ENCODE measurements at places on chromosomes 4 and X.

DNA sequence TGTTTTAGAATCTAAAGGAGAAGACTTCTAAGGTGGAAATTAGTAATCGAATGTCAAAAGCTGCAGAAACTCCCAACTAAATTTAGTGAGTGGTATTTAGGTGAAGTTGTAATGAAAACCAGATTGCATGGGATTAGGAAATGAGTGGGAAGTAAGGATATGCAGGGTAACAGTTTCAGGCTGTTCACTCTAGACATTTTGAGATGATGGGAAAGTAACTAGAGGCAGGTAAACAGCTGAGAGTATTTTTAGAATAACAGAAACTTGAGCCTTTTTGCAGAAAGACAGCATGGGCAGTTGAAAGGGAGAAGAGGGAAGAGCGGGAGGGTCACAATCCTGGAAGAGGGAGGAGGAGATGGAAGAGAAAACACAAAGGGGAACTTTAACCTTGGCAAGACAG lies 12.7 kb downstream of the SPRY1 start:
- DNase-seq: no peak

DNA sequence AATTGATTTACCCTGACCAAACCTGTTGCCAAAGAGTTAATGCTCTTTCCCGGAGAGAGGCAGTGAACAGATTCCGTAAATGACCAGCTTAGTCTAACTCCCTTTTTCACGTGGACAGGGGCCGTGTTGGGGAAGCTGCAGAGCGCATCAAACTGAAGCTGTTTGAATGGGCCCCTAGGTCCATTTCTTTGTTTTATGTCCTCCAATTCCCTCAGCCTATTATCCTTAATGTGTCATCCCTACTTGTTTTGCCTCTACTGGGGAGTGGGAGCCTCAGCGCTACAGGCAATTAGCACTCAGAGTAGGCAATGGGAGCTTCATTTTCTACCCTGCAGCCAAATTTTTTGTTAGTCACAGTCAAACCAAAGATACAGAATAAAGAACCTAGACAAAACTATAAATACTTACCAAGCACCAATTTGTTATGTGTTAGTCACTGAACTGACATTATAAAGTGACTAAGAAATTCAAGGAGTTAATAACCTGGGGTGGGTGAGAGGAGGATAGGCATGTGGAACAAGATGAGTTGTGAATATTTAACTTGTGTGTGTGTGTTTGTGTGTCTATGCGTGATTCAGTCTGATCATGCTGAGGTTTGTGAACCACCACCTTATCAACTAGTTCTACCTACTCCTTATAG lies 417.4 kb downstream of the PACRGL start:
- no peak for DNase-seq

DNA sequence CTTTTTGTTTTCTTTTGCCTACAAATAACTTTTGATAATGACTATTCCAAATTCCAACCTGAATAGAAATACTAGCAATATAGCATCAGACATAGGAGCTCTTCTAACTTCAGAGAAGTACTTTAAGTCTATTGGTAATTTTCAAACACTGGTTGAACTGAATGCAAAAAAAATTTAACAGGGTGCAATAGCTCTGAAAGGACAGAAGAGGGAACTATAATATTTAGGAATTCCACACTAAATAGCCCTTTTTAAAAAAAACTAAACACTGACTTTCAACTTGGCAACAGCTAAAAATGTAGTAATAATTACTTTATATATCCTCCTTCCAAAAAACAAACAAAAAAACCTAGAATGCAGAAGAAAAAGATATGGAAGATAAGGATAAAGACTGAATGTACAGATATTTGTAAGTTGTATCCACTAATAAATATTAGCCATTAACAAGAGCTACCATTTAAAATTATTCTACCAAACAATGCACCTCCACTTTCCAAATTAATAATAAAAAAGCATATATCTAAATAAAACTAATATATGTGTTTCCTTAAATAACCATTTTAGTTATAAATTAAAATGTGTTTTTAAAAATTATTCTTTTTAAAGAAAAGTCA lies 81.4 kb downstream of the FBXW7 start:
- peak; percentile 58 for DNase-seq

DNA sequence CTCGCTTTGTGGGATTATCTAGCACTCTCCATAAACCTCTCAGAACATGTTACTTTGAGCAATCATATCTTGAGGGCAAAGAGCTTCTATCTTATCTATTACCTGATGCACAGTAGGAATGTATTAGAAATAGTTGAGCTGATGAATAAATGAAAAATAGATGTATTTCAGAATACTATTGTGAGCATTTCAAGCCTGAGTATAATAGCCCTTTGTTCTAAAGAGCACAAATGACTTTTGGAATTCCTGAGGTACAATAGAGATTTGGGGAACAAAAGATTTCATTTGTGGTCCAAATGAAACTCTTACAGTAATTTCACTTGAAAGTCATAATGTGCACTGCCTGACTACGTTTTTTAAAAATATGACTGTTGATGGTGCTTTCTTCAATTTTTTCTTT lies 159.5 kb downstream of the UGT8 start:
- no peak for DNase-seq

- no peak for DNase-seq
Observed at GRCh38 chr4:89502581-89502980, 195.0 kb upstream of the GPRIN3 start.

DNA sequence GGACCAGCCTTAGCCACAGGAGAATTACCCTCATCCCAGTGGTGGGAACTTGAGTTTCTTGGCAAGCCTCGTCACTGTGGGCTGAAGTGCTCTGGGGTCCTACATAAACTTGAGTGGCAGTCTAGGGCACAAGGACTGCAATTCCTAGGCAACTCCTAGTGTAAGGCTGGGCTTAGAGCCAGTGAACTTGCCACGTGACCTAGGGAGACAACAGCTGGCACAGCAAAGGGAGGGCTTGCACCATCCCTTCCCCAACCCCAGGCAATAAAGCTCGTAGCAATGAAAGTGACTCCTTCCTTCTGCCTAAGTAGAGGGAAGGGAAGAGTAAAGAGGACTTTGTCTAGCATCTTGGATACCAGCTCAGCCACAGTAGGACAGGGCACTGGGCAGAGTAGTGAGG lies 81.8 kb downstream of the TEX11 start:
- DNase-seq: no peak

DNA sequence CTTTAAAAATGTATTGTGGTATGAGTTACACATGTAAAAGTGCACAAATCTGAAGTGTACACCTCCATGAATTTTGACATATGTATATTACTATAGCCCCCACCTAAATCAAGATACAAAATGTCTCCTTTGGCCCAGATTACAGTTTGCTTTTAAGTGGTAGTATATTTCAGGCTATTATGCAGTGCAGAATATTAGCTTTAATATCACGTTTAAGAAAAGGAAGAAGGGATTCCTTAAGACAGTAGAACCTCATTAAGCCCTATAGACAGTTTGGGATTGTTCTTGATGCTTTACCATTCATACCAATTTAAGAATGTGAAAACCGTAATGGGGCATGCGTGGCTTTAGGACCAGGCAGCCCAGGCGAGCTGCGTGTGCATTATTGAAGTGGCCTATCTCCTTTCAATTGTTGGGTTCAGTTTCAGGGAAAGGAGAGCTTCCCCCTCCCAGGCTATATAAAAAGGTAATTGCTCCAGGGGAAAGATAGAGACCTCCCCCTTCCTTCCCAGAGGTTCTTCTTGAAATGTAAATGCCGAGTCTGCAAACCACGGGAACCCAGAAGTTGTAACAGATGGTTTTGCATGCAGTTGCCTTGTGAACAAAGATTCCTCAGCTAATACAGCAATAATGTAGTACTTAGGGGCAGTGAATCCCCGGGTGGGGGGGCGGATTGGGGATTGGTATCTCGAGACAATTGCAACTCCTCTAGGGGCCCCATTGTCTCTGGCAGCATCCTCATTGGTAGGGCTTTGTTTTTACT lies 106.1 kb downstream of the UCHL1 start:
- DNase-seq: no peak

GRCh38 chrX:44314259-44314734 lies 29.2 kb downstream of the EFHC2 start:
- peak; percentile 92 for DNase-seq

DNA sequence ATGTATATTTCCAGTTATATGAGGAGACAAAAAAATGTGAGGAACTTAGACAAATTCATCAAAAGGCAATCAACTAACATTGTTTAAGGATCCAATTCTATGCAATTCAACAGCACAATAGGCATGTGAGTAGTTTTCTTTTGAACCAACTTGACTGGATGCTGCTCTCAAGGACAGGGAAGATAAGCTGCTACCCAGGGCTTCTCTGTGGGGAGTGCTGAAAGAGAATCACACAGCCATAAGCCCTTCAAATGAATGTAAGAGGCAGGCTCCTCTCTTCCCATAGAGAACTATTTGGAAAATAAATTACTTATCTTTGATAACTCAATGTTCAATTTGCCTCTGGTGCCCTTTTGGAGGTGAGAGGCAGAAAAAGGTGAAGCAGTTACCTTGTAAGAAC lies 1413.6 kb downstream of the PCDH7 start:
- DNase-seq: no peak

DNA sequence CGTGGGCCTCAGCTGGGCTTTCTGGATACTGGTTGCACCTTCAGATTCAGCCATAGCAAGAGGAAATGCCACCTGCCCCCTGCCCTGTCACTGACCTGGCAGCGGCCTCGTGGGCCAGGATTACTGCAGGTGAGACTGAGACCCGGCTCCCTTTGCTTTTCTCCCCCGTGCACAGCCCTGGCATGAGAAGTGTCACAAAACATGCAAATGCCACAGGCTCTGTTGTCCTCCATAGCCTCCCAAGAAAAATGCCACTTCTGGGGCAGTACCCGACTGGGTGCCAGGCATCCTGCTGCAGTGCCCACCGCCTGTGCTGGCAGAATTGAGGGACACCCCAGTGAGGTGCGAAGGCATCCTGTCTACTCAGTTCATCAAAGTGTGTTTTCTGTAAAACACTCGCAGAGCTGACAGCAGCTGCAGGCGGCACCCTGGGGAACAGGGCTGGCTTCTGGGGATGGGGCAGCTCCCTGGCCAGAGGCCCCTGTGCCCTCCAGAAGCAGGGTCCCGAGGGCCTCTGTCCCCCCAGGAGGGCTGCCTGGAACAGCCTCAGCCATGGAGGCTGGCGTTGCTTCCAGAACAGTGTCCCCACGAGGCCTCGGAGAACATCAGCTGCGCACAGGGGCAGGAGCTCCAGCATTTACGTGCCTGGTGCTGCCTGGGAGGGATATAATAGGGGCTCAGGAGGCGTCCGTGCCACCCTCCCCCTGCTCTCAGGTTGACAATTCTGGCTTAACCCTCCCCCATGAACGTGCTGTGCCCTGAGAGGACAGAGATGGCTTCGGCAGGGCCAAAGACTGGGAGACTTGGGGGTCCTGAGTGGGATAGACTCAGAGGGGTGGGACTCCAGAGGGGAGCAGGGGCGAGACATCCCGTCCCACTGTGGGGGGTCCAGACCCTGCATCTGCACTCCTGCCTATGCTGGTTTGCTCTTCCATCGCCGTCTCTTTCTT lies 99.5 kb upstream of the NKX1-1 start:
- DNase-seq: no peak

DNA sequence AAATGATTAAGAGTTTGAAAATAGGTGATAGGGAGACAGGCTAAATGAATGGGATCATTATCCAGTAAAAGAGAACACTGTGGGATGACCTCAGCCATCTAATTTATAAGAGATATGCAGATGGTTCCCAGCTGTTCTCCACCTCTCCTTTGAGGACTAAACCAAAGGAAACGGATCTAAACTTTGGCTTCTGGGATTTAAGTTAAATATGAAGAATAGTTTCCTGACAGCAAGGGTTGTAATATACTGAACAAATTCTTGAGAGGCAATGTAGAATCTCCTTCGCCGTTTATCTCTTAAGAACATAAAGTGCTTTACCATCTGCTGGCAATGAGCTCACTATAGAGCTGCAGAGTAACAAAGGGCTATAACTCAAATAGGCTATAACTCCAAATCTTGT lies 35.4 kb upstream of the HPGDS start:
- no peak for DNase-seq

DNA sequence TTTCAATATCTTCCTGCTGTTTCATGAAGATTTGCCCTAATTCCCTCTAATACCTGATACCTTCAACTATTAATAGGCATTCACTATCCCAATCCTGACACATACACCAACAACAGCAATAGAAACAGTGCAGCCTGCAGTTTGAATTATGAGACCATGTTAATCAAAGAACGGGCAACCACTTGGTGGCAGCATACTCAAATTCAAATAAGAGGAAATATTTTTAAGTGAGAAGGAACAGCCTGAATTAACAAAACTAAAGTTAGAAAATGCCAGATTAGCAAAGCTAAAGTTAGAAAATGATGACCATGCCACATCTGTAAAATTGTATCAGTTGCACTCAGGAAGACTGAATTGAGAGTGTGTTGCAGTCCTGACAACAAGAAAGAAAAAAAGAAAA lies 204.9 kb downstream of the SMARCA1 start:
- peak; percentile 6 for DNase-seq

GRCh38 chr4:48372272-48372671 lies 30.9 kb downstream of the SLAIN2 start:
- DNase-seq: no peak

DNA sequence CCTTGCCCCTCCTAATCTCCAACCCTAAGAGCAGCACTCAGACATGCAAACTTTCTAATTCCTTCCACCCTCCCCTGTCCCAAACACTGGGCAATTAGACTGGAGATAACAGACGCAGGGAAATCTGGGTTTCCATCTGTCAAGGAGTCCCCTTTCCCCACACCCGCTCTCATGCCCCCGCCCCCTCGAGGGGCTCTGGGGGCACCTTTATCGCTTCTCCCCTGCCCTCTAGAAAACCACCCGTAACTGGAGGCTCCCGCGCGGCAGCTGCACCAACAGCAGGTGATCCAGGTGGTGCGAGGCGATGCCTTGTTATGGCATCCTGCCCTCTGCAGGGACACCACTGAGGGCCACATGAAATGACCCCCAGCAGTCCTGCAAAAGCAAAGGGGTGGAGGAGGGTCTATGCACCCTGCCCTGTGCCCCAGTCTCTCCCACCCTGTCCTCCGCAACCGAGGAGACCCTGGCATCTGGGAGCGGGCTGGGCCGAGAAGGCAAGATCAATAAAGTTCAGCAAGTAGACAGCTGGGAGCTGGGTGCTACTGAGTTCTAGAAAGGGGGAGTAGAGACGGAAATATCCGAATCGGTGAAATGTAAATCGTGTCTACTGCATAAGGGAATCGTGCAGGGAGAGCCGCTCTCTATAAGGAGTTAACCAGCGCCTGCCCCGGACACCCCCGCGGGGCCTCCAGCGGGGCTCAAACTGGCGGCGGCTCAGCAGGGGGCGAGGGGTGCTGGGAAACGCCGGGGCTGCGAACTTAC lies 1.6 kb downstream of the KCTD8 start:
- no peak for DNase-seq

- no peak for DNase-seq
Observed at GRCh38 chr4:39029752-39030694, 2.2 kb downstream of the TMEM156 start.

GRCh38 chrX:53284684-53285447 lies 3.5 kb upstream of the IQSEC2 start:
- DNase-seq: peak; percentile 2

GRCh38 chr4:184331268-184331995 lies 113.8 kb upstream of the ENPP6 start:
- no peak for DNase-seq

- no peak for DNase-seq
Observed at GRCh38 chr4:84362896-84363655, 136.0 kb downstream of the NKX6-1 start.

- no peak for DNase-seq
Observed at GRCh38 chr4:128825226-128825625, 15.7 kb downstream of the JADE1 start.

All from GF-D8 (cell line).